Left ventricle myocardium superior (tissue), 1 donor: ENCODE measurements at places on chromosomes 12 and 14. TPM values are rescaled to one million over a fixed set of nuclear protein-coding genes. Genes with fewer than 3 reads are reported as not detected.

DNA sequence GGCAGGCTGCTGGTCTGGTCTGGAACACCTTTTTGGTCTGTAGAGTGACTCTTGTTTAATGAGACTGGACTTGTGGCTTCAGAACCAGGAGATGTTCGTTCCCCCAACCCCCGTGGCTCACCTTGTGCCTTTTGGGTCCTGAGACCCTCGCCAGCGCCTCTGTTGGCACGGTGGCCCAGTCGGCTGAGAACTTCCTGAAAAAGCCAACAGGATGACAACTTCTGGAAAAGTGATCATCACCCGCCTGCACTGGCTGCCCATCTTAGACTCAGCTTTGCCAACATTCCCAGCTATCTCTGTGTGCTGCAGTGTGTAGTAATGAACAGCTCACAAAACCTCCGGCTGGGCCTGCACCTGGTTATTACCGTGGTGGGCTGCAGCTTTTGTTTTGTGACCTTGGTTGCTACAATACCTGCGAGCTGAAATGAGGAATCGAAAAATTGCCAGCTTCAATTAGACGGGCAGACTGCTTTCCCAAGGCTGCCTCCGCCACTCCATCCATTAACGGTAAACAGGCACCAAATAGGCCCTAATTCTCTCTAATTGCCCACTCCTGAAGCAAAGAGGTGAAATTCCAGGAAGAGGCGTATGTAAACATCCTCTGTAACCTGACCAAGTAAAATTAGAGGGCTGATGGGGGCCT lies 16.0 kb downstream of the MEG3 start:
- no peak for DNase-seq

GRCh38 chr12:56021889-56022497 lies 1.1 kb downstream of the IKZF4 start:
- no peak for DNase-seq

DNA sequence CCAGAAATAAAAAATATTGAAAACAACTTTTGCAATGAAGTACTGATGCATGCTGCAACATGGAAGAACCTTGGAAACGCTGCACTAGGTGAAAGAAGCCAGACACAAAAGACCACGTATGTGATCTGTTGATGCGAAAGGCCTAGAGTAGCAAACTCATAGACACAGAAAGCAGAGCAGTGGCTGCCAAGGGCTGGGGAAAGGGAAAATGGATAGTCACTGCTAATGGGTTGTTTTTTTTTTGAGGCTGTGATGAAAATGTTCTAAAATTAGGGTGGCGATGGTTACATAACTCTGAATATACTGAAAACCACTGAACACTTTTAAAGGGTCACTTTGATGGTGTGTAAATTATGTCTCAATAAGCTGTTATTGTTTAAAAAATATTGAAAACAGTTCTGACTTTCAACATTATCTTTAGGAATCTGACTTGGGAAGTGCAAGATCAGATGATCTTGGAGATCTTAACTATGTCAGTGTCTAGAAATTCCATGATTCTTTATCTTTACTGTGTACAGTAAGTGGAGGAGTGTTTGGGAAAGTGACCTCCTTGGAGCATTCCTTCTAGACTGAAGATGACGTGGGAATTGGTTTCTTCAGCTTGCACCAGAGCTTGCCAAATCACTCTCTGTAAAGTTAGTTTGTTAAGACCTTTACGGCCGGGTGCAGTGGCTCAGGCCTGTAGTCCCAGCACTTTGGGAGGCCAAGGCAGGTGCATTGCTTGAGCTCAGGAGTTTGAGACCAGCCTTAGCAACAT lies 12.4 kb downstream of the MLXIP start:
- DNase-seq, result no peak

- DNase-seq, result no peak
Measured at GRCh38 chr14:77097006-77097699, 905 bp upstream of the CIPC start.

DNA sequence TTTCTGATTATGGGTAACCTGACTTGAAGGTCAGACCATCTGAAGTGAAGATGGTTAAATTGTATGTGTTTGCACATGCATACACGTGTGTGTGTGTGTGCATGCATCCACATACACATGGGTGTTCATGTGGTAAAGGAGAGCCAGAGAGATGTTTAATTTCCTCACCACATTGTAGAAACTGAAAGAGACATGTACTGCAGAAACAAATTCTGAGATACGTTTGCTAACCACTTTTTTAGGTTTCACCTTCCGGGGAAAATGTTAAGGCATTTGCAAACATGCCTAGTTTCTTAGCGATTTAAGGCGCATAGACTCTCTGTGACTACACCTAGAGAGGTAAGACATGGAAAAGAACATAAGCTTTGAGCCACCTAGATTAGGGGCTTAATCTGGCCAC lies 362.9 kb downstream of the RAD51B start:
- DNase-seq, result no peak

GRCh38 chr12:47803191-47803875 lies 16.4 kb downstream of the HDAC7 start:
- no peak for DNase-seq

FKBP11 gene
- total RNA-seq, result 6.3 TPM

RASSF9 gene
- total RNA-seq, result 6.1 TPM

DNA sequence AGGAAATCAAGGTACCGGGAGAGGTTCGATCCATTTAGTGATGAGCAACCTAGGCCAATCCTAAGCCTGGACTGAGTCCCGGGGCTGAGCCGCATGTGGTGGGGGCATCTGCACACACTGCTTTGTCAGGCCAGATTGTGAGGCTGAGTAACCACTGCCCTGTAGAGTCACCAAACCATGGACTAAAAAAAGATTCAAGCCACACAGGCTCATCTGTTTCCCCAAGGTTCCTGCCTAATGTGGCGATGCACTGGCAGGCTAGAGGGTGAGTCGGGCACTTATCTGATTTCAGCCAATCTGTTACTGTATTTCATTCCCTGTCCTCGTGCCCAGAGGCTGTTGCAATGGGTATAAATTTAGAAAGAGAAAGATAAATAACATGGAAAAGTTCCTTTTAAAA lies 140.8 kb downstream of the TTC7B start:
- DNase-seq, result no peak

- DNase-seq, result no peak
Measured at GRCh38 chr12:110888256-110888991, 32.0 kb downstream of the MYL2 start.

GRCh38 chr12:54415221-54415929 lies 3.7 kb downstream of the ITGA5 start:
- DNase-seq, result no peak
